H7 (cell line): ENCODE measurements at places on chromosomes 11 and 22.
A peak's percentile ranks its signal among the peaks of the same experiment; 100 is the strongest.

GRCh38 chr11:88819616-88820015 lies 246.2 kb downstream of the GRM5 start:
- DNase-seq, result no peak

GRCh38 chr11:118018401-118018800 lies 32.2 kb downstream of the IL10RA start:
- no peak for DNase-seq

GRCh38 chr22:50674606-50675552 lies 2.3 kb downstream of the SHANK3 start:
- peak; percentile 99 for DNase-seq

GRCh38 chr11:78277314-78277994 lies 88.7 kb downstream of the USP35 start:
- DNase-seq, result no peak
